SJSA1 (cell line): ENCODE measurements at places on chromosomes 4 and X. TPM values are rescaled to one million over a fixed set of nuclear protein-coding genes. Genes with fewer than 3 reads are reported as not detected.

The CETN2 gene
- 33.8 and 53.2 TPM in 2 replicates for total RNA-seq

GRCh38 chr4:137032222-137032621 lies 500.1 kb downstream of the PCDH18 start:
- H3K4me3 ChIP-seq = no peak overlapping the region
- no peaks in the 10 kb centered on the region for H3K4me1 ChIP-seq
- no peak for DNase-seq
- no peak overlapping the region for H3K27ac ChIP-seq
- H3K27me3 ChIP-seq = no peaks in the 10 kb centered on the region; the same call in 1 of the 2 replicates
- no peaks in the 10 kb centered on the region for H3K36me3 ChIP-seq

DNA sequence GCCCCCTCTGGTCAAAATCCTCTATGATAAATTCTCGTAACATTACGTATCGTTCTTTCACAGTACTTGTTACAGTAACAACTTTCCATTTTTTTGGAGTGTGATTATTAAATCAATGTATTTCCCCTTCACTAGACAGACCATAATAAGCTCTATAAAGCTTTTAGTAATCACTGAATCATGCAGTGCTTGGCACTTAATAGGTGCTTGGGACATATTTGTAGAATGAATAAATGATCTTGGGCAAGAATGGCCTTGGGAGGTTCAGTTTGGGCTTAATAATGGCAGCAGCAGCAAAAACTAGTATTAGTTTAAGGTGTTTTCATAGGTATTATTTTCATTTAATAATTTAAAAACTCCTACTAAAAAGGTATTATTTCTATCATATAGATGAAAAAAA lies 33.4 kb upstream of the SFRP2 start:
- H3K27ac ChIP-seq = no peak overlapping the region
- no peak for DNase-seq
- no peaks in the 10 kb centered on the region for H3K27me3 ChIP-seq
- no peaks in the 10 kb centered on the region for H3K4me1 ChIP-seq
- H3K36me3 ChIP-seq = no peaks in the 10 kb centered on the region

The GPR119 gene
- not detected in 2 replicates for total RNA-seq

DNA sequence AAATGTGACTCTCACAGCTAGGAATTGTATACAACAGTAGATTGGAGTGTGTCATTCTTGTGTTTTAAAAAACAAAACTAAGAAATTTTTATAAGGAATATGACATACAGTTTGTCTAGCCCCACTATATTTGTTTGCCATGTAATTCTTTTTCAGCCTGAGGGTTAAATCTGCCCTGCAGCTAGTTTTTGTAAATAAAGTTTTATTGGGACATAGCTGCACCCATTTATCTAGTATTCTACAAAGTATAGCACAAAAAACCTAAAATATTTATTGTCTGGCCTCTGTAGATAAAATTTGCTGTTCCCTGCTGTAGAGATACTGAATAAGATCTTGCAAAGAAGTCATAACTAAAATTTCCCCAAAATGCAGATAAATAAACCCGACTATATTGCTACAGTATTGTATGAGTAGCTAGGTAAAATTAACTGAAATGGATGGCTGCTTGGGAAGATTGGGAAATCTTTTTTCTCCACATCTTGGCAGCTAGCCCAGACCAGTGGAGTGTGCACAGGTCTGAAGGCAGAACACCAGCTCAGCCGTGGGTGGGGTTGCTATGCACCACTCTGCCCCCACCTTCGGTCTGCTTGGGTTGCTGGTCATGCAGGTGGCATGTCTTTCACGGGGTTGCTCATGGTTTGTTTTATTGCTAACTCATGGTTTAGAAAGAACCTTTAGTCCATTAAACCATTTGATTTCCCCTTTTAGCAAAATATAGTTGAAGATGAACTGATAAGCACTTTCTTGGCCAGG lies 127.9 kb downstream of the KLHL8 start:
- peaks cover 38% of the 10 kb centered on the region for H3K36me3 ChIP-seq
- DNase-seq = no peak
- H3K27ac ChIP-seq = no peak overlapping the region
- no peaks in the 10 kb centered on the region for H3K27me3 ChIP-seq
- H3K4me1 ChIP-seq = peaks cover 21% of the 10 kb centered on the region
- no peak overlapping the region for H3K4me3 ChIP-seq

The GK2 gene
- not detected in 2 replicates for total RNA-seq
